ENCODE measurements at places on chromosomes 12 and 14.

- no peak for DNase-seq
Observed at GRCh38 chr14:99190696-99191394, 81.2 kb downstream of the BCL11B start.

DNA sequence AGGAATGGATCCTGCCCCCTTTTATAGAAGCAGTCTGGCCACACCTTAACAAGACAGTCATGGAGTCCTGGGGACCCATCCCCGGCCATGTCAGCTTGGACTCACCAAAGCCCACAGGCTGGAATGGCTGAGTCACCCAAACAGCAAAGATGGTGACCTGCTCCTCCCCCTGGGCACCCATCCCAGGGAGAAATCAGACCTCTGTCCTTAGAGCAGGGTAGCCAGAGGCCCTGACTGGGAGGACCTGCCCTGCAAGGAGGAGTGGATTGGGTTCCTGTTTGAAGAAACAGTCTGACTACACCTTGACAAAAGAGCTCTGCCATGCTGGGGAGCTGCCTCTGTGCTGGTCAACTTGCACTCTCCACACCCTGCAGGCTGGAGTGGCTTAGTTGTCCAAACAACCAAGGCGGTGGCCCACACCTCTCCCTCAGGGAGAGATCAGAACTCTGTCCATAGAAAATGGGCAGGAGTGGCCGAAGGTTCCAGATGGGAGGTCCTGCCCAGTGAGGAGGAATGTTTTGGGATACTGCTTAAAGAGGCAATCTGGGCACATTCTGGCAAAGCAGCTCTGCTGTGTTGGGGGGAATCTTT is 16.6 kb downstream of the MGP start:
- peak; percentile 18 for DNase-seq

DNA sequence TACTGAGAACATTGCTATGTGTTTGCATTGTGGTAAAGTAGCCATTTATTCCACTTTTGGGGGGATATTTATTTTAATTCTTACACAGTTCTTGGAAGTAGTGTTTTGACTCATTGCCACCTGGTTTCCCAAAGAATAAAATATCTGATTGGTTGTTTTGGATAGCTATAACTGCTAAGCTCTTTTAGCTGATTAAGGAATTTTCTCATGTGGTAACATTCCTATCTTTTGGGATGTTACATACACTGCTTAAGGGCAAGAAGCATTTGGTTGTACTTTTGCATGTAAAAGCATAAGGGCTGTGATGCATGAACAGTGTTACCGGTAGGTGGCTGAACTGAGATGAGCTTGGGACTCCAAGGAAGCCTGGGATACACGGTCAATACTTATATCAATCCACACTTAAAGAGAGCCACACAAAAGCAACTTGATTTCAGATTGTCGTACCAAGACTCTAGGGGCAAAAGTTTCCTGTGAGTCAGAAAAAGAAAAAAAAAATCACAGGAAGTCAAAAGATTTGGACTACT is 71.4 kb upstream of the PRKD1 start:
- DNase-seq, result peak; percentile 7

DNA sequence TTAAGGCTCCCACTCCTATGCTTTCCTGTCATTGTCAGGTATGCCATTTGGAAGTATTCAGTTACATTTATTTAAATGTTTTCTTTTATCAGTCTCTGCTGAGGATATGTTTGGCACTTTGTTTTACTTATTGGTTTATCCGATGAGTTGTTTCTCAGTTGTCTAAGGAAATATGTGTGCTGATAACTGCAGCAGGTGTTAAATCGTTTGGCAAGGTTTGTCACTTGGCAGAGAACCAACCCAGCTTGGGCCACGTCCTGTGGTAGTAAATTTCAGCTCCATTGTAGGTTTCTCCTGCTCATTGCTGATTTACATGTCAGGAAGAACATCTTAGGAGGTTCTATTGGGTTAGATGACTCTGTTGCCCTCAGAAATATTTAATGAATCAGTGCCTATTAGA is 22.0 kb upstream of the MGST1 start:
- no peak for DNase-seq

DNA sequence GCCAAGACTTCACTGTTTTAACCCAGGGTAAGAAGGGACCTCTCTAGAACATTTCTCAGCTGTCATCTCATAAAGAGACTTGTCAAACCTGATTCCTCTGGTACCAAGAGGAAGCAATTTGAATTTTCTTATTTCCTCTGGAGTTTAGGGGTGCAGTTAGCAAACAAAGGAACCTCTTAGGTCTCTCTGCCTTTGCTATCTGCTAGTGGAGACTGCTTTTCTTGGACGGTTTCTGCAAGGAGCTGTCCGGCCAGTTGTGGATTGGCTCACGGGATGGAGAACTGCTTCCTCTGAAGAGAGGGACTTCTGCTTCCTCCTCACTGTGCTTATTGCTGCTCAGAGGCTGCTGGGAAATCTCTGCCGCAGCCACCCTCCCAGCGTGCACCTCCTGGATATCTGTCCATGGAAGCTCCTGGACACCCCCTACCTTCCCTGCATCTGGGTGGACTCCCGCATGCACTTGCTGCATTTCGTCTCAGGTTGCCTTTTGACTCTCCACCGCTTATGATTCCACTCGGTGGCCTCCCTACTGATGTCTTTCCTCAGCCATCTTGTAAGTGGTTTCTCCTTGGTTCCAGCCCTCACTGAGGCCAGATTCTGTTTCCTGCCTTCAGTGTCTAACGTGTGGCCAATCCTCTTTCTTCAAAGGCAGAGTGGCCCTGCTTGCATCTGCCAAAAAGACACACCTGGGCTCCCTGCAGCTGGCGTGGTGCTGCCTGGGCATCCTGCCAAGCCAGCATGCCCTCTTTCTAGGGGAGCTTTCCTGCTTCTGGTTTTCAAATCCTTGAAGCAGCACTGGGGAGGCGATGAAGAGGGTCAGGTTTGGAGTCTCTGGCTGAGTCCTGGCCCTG is 187.3 kb downstream of the CHST11 start:
- peak; percentile 28 for DNase-seq

GRCh38 chr12:20123465-20123864 is 244.9 kb upstream of the PDE3A start:
- no peak for DNase-seq

- DNase-seq, result no peak
Observed at GRCh38 chr14:46480817-46481216, 170.8 kb downstream of the RPL10L start.

DNA sequence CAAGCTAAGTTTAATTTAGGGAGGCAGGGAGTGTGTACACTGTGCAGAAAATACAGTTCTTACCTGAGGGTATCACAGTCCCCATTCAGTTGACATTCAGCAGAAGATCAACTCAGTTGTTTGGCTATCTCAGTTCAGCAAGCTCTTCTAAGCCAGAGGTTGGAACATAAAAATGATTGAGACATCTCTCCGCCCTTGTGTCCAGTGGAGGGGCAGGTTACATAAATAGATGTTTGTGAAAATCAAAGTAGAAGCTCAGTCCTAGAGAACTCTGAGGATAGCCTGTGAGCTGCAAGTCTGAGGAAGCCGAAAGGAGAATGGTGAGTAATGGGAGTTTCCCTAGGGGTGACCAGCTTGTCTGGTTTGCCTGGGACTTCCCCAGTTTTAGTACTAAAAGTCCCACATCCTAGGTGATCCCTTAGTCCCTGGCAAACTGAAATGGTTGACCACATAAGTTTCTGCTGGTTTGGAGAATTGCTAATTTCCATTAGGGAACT is 251.4 kb upstream of the ATP2B1 start:
- DNase-seq, result peak; percentile 70

DNA sequence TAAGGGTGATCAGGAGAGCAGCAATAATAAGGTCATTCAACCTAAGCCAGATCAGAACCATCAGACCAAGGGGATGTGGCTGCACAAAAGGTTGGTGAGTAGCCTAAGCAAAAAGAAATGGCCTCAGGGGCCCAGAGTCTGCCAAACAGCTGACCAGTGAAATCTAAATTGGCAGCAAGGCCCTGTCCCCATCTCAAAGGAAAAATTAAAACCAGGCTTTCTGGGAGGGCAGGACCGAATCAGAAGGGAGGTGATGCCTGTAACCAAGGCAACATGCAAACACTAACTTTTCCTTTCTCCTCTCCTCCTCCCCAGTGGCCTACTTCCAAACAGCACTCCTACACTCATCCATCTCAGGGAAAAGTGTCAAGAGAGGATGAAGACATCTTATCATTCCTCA is 256.4 kb downstream of the NUAK1 start:
- no peak for DNase-seq

DNA sequence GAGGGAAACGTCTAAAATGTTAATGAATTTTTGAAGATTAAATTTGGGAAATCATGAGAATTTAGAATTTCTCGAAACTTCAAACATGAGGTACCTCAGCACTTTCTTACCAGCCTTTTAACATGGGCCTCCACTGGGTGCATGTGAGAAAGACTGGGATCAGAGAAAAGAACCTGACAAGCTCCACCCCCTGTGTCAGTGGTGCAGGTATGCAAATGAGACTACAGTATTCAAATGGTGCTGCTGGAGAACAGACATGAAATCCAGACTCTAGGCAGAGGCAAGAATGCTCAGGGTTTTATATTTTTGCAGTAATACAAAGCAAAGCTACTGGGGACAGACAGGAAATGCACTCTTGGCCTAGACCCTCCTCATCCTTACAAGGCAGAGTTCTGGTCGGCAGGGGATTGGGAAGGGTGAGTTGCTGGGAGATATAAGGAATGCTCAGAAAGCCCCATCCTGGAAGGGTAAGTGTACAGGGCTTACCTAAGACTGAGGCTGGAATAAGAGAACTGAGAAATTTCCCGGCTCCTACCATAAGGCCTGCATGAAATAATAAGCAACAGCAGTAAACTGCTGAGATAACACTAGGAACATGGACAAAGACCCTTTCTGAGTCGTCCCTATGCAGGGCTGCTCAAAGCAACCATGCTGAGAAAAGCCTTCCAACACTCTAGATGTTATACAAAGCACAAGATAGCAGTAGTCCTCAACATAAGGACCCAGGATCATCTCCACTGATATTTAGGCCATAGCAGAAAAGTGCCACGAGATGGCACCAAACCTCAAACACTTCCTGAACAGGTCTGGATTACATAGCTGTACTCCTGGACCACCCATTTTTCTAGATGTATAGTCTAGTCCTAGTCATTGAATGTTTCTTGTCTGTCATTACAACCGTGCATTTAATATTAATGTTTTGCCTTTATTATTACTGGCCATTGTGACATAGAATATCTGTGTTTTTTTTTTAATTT is 260.8 kb downstream of the RASSF9 start:
- peak; percentile 86 for DNase-seq

DNA sequence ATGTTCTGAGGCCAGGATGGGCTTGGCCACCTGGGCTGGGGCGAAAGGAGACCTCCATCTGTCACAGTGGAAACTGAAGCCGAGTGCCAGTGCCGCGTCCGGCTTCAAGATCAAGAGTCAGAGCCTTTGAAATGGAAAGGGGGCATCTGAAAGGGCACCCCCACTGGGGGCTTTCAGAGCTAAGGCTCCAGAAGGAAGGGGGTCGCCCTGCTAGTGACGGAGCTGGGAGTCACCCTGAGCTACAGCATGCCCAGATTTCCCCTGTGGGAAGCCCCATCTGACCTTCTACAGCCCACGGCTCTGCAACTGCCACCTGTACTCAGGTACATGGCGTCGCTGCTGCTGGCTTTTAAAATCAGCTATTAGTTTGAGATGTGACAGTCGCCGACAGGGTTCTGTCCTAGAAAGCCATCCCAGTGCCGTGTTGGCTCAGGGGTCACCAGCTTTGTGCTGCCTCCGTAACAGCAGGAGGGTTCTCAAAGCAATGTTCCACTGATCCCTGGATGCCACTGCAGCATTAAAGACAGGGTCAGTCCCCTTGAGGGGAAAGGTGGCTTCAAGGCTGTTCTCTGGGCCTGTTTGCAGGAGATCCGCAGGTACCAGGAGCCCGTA is 31.5 kb downstream of the CCNK start:
- no peak for DNase-seq

DNA sequence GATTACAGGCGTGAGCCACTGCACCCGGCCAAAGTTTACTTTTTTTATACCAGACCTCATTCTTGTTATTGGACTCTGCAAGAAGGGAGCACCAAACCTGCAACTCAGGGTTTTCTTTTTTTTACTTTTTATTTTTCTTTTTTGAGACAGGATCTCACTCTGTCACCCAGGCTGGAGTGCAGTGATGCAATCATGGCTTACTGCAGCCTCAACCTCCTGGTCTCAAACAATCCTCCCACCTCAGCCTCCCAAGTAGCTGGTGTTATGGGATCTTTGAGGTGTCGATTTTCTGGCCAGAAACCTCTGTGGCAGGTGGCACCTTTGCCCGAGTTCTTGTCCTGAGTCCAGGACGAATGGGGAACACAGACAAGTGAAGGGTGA is 4.2 kb upstream of the PWP1 start:
- DNase-seq, result no peak

DNA sequence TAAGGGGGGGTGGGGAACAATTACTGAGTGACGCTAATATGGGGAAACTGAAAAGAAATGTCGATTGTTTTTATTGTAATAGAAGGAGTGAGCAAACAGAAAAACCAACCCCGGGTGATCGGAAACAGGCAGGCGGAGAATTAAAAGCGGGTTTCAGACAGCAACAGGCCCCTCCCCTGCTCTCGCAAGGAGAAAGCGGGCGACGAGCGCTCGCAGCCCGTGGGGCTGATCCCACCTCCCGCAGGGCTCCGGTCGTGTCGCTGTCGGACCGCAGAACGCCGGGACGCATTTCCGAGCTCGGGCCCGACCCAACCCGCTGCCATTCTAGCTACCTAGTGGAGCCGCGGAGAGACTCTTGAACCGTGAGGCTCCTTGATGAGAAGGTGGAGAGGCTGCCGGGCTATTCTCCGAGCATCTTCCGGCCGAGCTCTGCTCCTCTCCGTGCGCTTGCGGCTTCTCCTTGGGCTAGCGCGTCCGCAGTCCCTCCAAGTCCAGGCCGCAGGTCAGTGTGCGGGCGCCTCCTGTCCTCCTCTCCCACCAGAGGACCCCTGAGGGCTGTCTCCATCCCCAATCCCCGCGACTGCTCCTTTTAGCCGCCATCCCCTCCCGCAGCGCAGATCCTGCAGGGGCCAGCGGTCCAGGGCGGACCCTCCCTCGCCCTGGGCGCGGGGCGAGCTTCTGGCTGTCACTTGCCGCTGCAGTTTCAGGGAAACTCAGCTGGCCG is 4.1 kb upstream of the PAX9 start:
- DNase-seq, result peak; percentile 8

DNA sequence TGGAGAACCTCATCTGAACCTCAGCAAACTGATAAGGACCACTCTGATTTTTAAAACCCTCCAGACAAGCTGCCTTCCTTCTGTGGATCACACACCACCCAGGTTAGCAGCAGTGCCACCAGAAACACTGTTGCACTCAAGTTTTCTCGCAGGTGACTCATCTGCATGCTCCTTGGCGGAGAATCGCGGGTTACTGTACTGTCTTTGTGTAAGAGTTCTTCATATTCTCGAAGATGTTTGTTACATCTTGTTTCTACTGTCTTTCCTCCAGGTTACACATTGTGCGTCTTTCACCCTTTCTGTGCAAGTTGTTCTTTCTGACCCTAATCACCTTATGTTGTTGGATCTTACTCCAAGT is 331.2 kb downstream of the CACNA1C start:
- DNase-seq, result no peak

DNA sequence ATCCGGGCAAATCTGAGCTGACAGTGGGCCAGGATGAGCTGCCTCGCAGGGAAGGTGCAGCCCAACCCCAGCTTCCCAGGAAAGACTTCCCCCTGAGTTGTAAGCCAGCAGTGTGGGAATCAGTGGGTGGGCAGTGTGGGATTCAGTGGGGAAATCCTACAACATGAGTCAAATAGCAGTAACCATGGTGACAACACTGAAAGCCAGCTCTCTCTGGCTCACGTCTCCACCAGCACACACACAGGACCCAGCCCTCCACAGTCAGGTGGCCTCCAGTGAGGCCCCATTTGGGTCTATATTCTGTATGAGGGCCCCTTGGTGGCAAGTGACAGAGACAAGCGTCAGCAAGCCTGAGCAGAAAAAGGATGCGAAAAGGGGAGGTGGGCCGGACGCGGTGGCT is 6.0 kb upstream of the LGALS3 start:
- DNase-seq, result peak; percentile 93

- no peak for DNase-seq
Observed at GRCh38 chr14:90774316-90774715, 41.9 kb downstream of the TTC7B start.
